ENCODE measurements at places on chromosomes 5 and 9.
A peak's percentile ranks its signal among the peaks of the same experiment; 100 is the strongest.

GRCh38 chr5:150578781-150579461, 61.5 kb upstream of the SYNPO start:
- no peaks in the 10 kb centered on the region for H3K36me3 ChIP-seq
- H3K27me3 ChIP-seq, result peaks cover 12% of the 10 kb centered on the region
- H3K4me1 ChIP-seq, result peaks cover 9% of the 10 kb centered on the region
- H3K4me3 ChIP-seq, result no peak overlapping the region
- no peak for DNase-seq

DNA sequence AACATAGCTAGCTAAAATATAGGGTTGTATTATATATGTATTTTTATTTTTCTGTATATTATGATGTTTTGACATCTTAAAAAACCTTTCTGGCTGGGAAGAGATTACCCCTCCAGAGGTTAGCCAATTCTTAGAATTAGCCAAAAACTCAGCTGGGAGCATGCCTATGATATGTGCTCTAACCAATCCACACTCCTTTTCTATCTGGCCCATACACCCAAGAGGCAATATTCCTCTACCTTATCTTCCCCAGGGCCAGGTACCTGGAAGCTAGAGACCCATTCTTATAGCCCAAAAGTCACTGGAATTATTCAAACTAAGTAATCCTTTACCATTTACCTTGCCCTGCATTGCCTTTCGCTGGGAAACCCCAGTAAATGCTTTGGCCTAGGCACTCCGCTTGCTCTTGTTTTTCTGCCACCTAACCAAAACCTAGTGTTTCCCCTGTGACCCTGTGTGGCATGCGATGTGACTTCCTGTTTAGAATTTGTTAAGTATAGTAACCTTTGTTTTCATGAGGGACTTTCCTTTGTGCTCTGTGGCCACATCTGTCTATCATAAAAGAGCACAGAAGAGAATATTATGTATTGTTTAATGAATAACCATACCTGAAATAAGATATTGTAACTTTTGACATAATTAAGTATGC, 37.4 kb downstream of the CSNK1G3 start:
- no peaks in the 10 kb centered on the region for H3K36me3 ChIP-seq
- no peak for DNase-seq
- H3K27me3 ChIP-seq, result no peaks in the 10 kb centered on the region
- no peaks in the 10 kb centered on the region for H3K4me1 ChIP-seq
- no peak overlapping the region for H3K4me3 ChIP-seq

GRCh38 chr5:141430332-141431113, at the start of gene PCDHGA12:
Gene PCDHGA12, plus strand, starts transcription at chr5:141430507. Its CDS starts 253 bp downstream, at chr5:141430760.
- H3K36me3 ChIP-seq, result peaks cover 21% of the 10 kb centered on the region
- no peaks in the 10 kb centered on the region for H3K27me3 ChIP-seq
- DNase-seq, result peak; percentile 87
- peak within 1 kb of the TSS; percentile 23 for H3K4me3 ChIP-seq

DNA sequence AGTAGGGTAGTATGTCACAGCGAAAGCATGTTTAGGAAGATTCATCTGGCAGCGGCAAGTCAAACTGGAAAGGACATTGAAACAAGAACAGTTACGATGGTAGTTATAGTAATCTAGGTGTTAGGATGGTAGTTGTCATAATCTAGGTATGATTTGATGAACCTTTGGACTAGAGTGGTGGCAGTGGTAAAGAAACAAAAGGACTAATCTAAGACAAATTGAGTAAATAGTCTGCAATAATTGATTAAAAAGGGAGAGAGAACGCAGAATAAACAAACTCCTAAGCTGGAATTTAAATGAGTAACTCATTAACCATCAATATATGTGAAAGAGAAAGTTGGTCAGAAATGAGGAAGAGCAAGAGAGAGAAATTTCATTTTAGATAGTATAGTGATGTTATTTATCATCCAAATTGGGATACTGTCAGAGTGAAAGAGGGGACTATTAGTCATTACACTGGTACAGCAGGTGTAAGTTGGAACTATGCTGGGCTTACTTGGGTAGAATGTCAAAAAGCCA, 56.8 kb downstream of the MTREX start:
- DNase-seq, result no peak
- H3K4me1 ChIP-seq, result no peaks in the 10 kb centered on the region
- no peaks in the 10 kb centered on the region for H3K27me3 ChIP-seq
- H3K36me3 ChIP-seq, result peaks cover 6% of the 10 kb centered on the region
- no peak overlapping the region for H3K4me3 ChIP-seq

- no peak overlapping the region for H3K27ac ChIP-seq
- no peaks in the 10 kb centered on the region for H3K4me1 ChIP-seq
- no peak overlapping the region for H3K4me3 ChIP-seq
- DNase-seq, result no peak
- H3K36me3 ChIP-seq, result no peaks in the 10 kb centered on the region
Measured at GRCh38 chr9:130982636-130983358, 26.2 kb upstream of the LAMC3 start.

- DNase-seq, result no peak
- no peaks in the 10 kb centered on the region for H3K27me3 ChIP-seq
- no peaks in the 10 kb centered on the region for H3K36me3 ChIP-seq
- H3K4me3 ChIP-seq, result no peak overlapping the region
- no peak overlapping the region for H3K27ac ChIP-seq
- no peaks in the 10 kb centered on the region for H3K4me1 ChIP-seq
Measured at GRCh38 chr5:66717455-66718373, 121.5 kb downstream of the MAST4 start.

DNA sequence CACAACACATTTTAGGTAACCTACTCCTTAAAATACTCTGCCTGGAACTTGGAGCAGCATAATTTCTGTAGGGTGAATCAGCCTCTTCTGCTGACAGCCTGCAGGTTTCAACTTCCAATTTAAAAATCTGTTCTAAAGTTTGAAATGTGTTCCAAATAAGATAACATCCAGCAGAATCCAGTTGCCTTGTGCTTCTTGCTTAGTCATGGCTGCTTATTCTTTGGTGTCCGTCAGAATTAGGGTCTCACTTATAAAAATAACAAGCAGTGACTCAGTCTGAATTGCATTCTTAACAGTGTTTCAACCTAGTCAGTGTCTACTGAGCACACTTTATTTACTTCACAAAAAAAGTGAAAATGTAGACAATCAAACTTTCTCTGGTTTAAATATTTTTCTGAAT, 3.7 kb downstream of the CDH6 start:
- no peak overlapping the region for H3K27ac ChIP-seq
- DNase-seq, result peak; percentile 91
- no peaks in the 10 kb centered on the region for H3K27me3 ChIP-seq
- H3K4me1 ChIP-seq, result peaks cover 5% of the 10 kb centered on the region

DNA sequence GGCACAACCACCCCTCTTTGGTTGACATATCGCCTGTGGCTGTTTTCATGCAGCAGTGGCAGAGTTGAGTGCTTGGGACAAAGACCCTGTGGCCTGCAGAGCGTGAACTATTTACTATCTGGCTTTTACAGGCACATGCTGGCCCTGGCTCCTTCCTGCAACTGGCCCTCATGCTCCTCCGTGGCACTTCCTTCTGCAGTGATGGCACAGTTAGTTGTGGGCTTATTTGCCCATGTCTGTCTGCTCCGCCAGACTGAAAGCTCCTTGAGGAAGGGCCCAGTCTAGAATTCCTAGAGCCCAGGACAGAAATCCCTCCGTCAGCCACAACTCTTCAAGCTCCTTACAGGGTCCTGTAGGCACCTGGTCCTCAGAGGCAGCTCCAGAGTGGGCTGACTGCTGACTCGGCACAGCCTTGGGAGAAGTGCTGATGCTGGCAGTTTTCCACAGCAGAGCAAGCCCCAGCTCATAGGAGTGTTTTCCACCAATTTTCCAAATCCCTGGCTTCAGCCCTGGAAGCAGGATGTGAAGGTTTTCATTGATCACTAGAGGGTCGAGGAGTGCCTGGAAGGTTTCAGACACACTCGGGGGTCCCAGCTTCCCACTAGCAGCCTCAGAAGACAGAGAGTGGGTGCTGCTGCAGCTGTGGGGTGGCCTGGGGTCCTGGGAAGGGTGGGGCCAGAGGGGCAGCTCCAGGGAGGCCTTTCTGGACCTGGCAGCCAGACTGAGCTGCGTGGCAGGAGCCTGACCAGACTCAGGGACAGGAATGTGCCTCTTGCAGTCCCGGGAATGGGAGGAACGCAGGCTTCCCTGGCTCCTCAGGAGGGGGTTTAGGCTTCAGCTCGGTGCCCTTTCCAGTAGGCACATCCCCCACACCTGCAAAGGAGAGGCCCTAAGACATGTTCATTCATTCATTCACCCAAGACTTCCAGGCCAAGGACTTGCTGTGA, 56.5 kb upstream of the ANGPTL2 start:
- no peaks in the 10 kb centered on the region for H3K27me3 ChIP-seq
- no peak for DNase-seq
- H3K4me1 ChIP-seq, result peaks cover 12% of the 10 kb centered on the region
- H3K4me3 ChIP-seq, result no peak overlapping the region

GRCh38 chr5:126248611-126249010, 174.6 kb upstream of the GRAMD2B start:
- H3K36me3 ChIP-seq, result no peaks in the 10 kb centered on the region
- H3K4me1 ChIP-seq, result no peaks in the 10 kb centered on the region
- no peak overlapping the region for H3K27ac ChIP-seq

DNA sequence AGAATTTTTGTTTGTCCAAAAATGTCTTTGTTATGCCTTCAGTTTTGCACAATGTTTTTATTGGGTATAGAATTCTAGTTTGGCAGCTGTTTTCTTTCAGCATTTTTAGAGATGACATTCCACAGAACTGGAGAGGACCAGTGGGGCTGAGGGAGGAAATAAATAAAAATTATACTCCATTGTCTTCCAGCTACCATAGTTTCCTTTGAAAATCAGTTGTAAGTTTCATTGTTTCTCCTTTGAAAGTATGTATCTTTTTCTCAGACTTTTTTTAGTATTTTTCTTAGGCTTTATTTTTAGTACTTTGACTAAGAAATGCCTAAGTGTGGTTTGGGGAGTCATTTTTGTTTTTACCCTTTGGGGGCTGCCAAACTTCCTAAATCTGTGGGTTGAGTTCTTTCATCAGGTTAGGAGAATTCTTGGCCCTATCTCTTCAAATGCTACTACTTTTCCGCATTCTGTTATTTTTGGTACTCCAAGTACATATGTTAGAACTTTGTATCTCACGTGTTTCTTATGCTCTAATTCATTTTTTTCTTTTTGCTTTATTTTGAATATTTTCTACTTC, 15.2 kb upstream of the FBLL1 start:
- H3K4me3 ChIP-seq, result no peak overlapping the region
- no peak overlapping the region for H3K27ac ChIP-seq
- H3K36me3 ChIP-seq, result peaks cover 55% of the 10 kb centered on the region
- no peak for DNase-seq
- no peaks in the 10 kb centered on the region for H3K27me3 ChIP-seq

GRCh38 chr5:60184606-60185005, 291.1 kb upstream of the PDE4D start:
- no peak overlapping the region for H3K27ac ChIP-seq
- no peaks in the 10 kb centered on the region for H3K36me3 ChIP-seq
- no peak for DNase-seq
- H3K27me3 ChIP-seq, result no peaks in the 10 kb centered on the region
- H3K4me1 ChIP-seq, result no peaks in the 10 kb centered on the region

GRCh38 chr5:116944183-116944582, 369.6 kb upstream of the SEMA6A start:
- DNase-seq, result no peak
- H3K4me3 ChIP-seq, result no peak overlapping the region
- no peaks in the 10 kb centered on the region for H3K36me3 ChIP-seq
- H3K27me3 ChIP-seq, result no peaks in the 10 kb centered on the region
- H3K4me1 ChIP-seq, result no peaks in the 10 kb centered on the region

DNA sequence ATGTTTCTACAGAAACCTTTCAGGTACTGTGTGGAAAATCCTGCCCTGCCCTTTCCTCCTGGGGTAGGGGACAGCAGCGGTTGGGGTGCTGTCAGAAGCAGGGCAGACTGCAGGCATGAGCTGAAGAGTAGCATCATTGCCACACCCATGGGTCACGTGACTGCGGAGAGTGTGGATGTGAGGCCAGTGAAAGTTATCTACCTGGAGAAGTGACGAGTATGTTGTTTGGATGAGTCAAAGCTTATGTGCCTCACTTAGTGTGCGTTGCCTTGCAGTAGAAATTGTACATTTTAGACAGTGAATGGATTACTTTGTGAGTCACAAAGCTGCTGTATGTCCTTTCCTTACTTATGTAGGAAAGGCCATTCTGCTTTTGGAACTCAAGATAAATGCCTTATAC, 21.7 kb upstream of the ACTBL2 start:
- H3K4me3 ChIP-seq, result no peak overlapping the region
- H3K27me3 ChIP-seq, result no peaks in the 10 kb centered on the region
- DNase-seq, result peak; percentile 56
- no peaks in the 10 kb centered on the region for H3K36me3 ChIP-seq
- peaks cover 8% of the 10 kb centered on the region for H3K4me1 ChIP-seq
- no peak overlapping the region for H3K27ac ChIP-seq

DNA sequence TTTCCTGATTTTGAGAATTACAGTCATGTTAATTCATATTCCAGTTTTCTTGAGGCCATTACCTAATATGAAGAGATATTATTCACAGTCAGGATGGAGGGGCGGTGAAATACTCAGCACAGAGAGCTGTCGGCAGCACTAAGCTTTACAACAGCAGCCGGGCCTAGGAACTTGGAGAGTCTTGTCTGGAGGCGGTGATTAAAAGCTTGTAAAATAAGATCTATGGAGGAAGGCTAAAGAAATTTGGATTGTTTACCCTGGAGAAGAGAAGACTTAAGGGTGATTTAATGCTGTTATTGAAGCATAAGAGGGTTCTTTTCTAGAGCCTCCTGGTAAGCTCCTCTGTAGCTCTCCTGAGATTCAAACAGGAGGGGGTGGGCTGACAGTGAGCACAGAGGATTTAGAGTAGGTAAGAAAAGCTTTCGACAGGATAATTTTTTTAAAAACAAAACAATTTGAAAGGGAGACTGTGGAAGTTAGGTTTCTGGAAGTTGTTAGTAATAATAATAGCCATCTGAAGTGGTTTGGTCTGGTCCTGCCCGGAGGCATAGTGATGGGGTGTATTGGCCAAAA, 406.3 kb upstream of the ADAMTSL1 start:
- no peak overlapping the region for H3K27ac ChIP-seq
- no peaks in the 10 kb centered on the region for H3K36me3 ChIP-seq
- no peaks in the 10 kb centered on the region for H3K4me1 ChIP-seq
- H3K4me3 ChIP-seq, result no peak overlapping the region
- H3K27me3 ChIP-seq, result no peaks in the 10 kb centered on the region

- no peaks in the 10 kb centered on the region for H3K27me3 ChIP-seq
- H3K27ac ChIP-seq, result no peak overlapping the region
- no peak for DNase-seq
- no peak overlapping the region for H3K4me3 ChIP-seq
Measured at GRCh38 chr9:97528529-97529230, 27.2 kb downstream of the TMOD1 start.

- H3K27me3 ChIP-seq, result no peaks in the 10 kb centered on the region
- DNase-seq, result no peak
- no peak overlapping the region for H3K4me3 ChIP-seq
- no peaks in the 10 kb centered on the region for H3K36me3 ChIP-seq
Measured at GRCh38 chr5:14851050-14851419, 20.5 kb downstream of the ANKH start.

GRCh38 chr5:150847334-150847695, 994 bp downstream of the IRGM start:
- DNase-seq, result no peak
- no peak overlapping the region for H3K27ac ChIP-seq
- H3K4me1 ChIP-seq, result no peaks in the 10 kb centered on the region
- peaks cover 12% of the 10 kb centered on the region for H3K27me3 ChIP-seq

GRCh38 chr5:96957254-96958049, 21.6 kb downstream of the LNPEP start:
- peaks cover 1% of the 10 kb centered on the region for H3K36me3 ChIP-seq
- H3K4me3 ChIP-seq, result no peak overlapping the region
- no peaks in the 10 kb centered on the region for H3K4me1 ChIP-seq

Measured in IMR-90 (cell line).